Colonic mucosa (tissue), 4 donors: ENCODE measurements at places on chromosomes 16 and 17. TPM values are rescaled to one million over a fixed set of nuclear protein-coding genes. Genes with fewer than 3 reads are reported as not detected.

- no peak overlapping the region for H3K27ac ChIP-seq
- DNase-seq: no peak
- no peak overlapping the region for H3K4me3 ChIP-seq
- H3K4me1 ChIP-seq: peaks cover 16% of the 10 kb centered on the region
- no peaks in the 10 kb centered on the region for H3K27me3 ChIP-seq
Measured at GRCh38 chr16:2767891-2768290, 9.2 kb downstream of the ELOB start.

DNA sequence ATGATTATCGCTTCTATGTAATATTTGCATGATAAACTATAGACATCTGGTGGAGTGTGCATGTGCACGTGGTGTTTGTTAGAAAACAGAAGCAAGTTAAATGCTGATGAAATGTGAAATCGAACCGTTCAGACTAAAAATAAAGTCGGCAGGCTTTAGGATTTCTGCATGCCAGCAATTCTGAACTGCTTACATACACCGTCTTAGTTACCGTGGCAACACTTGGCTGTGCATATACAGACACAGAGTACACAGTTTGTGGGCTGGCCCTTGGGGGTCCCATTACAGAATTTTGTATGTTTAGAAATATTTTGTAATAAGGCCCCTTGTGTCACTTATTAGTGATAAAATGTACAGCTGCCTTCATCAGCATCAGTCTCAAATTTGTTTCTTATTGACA, 605.5 kb downstream of the RBFOX1 start:
- no peaks in the 10 kb centered on the region for H3K27me3 ChIP-seq
- no peak for DNase-seq
- no peak overlapping the region for H3K27ac ChIP-seq
- H3K4me3 ChIP-seq: no peak overlapping the region
- no peaks in the 10 kb centered on the region for H3K36me3 ChIP-seq
- H3K4me1 ChIP-seq: no peaks in the 10 kb centered on the region

- H3K27ac ChIP-seq: peak overlapping the region; percentile 51
- peak overlapping the region; percentile 47 for H3K4me3 ChIP-seq
- H3K4me1 ChIP-seq: no peaks in the 10 kb centered on the region
- no peaks in the 10 kb centered on the region for H3K27me3 ChIP-seq
- H3K36me3 ChIP-seq: no peaks in the 10 kb centered on the region
Measured at GRCh38 chr17:18856570-18856915, 1.4 kb upstream of the PRPSAP2 start.

GRCh38 chr16:71911121-71911520, 15.8 kb downstream of the IST1 start:
- H3K4me3 ChIP-seq: no peak overlapping the region
- no peaks in the 10 kb centered on the region for H3K4me1 ChIP-seq
- H3K27me3 ChIP-seq: no peaks in the 10 kb centered on the region

GRCh38 chr16:14196011-14196410, 124.9 kb downstream of the MRTFB start:
- no peak overlapping the region for H3K27ac ChIP-seq
- H3K27me3 ChIP-seq: no peaks in the 10 kb centered on the region
- H3K4me1 ChIP-seq: no peaks in the 10 kb centered on the region

The GAS2L2 gene
- not detected for total RNA-seq

The EFCAB5 gene
- total RNA-seq: 1.6 TPM

GRCh38 chr16:11391576-11391975, 46.3 kb downstream of the RMI2 start:
- no peak overlapping the region for H3K4me3 ChIP-seq
- no peak for DNase-seq
- no peaks in the 10 kb centered on the region for H3K36me3 ChIP-seq
- H3K27me3 ChIP-seq: no peaks in the 10 kb centered on the region

- no peak for DNase-seq
- H3K36me3 ChIP-seq: no peaks in the 10 kb centered on the region
- no peak overlapping the region for H3K27ac ChIP-seq
- H3K4me1 ChIP-seq: no peaks in the 10 kb centered on the region
- no peak overlapping the region for H3K4me3 ChIP-seq
- peaks cover 45% of the 10 kb centered on the region for H3K27me3 ChIP-seq
Measured at GRCh38 chr16:168424-168823, 2.6 kb downstream of the HBM start.

DNA sequence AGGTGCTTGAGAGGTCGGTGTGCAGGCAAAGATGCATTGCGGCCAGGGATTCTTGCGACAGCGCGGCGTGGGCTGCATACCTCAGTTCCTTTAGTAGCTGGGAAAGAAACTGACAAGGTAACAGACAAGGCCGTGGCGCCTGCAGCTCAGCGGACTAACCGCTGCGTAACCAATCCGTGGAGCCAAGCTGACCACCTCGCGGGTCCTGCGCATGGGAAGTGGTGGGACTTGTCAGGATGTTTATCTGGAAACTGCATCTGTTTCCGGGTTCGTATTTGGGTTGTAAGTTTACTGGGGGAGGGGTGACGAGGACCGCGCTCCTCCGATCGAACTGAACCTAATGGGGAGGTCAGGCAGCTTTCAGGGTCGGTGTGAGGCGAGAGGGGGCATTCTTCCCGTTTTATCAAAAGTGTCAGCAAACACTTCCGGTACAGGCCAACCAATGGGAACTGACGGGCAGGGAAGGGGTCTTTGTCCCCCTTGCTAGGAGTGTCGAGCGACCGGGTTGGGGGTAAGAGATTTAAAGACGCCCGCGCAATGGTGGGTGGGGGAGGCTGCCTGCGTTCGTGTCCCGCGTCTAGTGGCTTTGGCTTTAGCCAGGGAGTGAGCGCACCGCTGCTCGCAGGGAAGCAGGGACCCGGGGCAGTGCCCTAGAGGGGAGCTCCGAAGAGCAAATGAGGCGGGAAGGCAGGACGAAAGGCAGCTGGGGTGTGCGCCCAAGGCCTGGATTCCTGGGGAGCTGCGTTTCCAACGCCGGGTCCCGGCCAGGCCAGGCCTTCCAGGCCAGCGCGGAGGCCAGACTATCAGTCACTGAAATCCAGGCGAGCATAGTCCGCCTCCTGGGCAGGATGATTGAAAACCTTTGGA, 7.0 kb downstream of the IRX6 start:
- H3K27ac ChIP-seq: no peak overlapping the region
- no peaks in the 10 kb centered on the region for H3K4me1 ChIP-seq
- H3K4me3 ChIP-seq: no peak overlapping the region
- peaks cover 26% of the 10 kb centered on the region for H3K27me3 ChIP-seq
- no peak for DNase-seq
- no peaks in the 10 kb centered on the region for H3K36me3 ChIP-seq

GRCh38 chr17:48636177-48637018, 10.2 kb upstream of the HOXB9 start:
- H3K4me1 ChIP-seq: peaks cover 17% of the 10 kb centered on the region
- H3K27ac ChIP-seq: peak overlapping the region; percentile 37
- peaks cover 23% of the 10 kb centered on the region for H3K27me3 ChIP-seq

DNA sequence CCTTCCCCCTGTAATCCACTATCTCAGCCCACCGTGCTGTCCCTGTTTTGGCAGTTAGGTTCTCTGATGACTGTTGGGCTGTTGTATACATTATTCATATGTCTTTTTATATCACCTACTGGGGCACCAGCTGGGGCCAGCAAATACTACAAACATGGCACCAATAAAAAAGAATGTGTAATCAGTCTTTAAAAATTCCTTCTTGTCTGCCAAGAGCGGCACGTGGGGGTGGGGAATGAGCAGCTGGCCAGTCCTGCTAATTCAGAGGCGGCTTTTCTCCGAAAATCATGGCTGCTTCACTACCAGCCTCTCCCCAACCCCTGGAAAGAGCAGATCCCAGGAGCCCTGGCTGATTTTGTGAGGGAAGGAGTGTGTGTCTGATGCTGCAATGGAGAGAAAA, 77.7 kb upstream of the EEF2KMT start:
- DNase-seq: peak; percentile 26
- no peak overlapping the region for H3K4me3 ChIP-seq
- H3K27ac ChIP-seq: no peak overlapping the region
- no peaks in the 10 kb centered on the region for H3K36me3 ChIP-seq
- H3K27me3 ChIP-seq: no peaks in the 10 kb centered on the region
- no peaks in the 10 kb centered on the region for H3K4me1 ChIP-seq

DNA sequence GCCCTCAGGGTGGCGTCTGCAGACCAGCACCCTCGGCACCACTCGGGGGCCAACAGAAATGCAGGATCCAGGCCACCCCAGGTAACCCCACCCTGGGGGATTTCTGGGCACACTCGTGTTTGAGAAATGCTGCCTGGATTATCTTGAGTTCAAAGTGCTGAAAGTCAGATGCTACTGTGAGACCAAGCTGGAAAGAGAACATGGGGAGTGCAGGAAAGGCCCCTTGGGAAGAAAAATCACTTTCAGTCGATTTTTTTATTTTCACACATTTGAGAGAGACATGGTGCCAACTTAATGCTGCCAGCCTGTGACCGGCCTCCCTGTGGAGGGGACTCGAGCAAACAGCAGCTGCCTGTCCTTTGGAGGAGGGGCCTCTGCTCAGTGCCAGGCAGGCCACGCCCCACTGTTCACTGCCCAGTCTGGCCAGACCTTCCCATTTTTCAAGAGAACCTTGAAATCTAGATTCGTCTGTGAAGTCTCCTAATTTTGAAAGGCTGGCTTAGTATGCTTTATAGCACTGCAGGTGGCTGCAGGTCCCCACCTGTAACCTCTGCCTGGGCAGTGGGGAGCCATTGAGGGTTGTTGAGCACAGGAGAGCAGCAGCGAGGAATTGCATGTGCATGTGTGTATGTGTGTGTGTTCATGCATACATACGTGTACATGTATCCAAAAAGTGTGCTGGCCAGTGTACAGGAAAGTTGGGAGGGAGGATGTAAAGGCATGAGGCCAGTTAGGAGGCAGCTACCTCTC, 70.7 kb upstream of the PLCG2 start:
- H3K27me3 ChIP-seq: no peaks in the 10 kb centered on the region
- peak overlapping the region; percentile 65 for H3K27ac ChIP-seq
- no peak overlapping the region for H3K4me3 ChIP-seq
- peaks cover 17% of the 10 kb centered on the region for H3K4me1 ChIP-seq
- peaks cover 5% of the 10 kb centered on the region for H3K36me3 ChIP-seq
